ENCODE measurements at places on chromosomes 5 and 9.

- no peak for DNase-seq
Measured at GRCh38 chr5:169331292-169331852, 30.4 kb upstream of the SLIT3 start.

DNA sequence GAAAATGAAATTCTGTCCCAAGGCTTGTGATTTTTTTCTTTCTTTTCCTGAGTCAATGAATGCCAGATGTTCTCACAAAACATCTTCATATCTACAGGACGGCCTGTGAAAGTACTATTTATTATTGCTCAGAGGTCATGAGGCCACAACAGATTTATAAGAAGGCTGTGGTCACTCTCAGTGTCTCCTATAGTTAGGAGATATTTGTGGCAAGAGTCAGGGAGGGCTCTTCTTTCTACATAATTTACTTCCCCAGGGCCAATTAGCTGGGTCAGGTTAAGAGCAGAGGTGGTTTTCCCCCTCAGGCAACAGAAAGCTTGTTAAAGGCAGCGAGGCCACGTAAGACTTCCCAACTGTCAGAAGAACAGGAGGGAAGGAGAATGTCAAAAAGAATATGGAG, 248.7 kb downstream of the SLIT3 start:
- DNase-seq: no peak

DNA sequence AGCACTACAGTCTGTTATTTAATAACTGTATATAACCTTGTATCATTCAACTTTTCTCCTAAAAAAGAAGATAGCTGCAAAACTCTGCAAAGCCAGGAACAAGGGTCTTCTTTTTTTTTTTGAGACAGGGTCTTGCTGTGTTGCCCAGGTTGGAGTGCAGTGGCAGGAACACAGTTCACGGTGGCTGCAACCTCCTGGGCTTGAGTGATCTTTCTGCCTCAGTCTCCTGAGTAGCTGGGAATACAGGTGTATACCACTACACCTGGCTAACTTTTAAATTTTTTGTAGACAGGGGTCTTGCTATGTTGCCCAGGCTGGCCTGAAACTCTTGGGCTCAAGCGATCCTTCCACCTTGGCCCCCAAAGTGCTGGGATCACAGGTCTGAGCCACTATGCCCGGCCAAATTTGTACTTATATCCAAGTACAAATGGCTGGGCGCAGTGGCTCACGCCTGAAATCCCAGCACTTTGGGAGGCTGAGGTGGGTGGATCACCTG, 19.2 kb downstream of the RIOK2 start:
- no peak for DNase-seq

DNA sequence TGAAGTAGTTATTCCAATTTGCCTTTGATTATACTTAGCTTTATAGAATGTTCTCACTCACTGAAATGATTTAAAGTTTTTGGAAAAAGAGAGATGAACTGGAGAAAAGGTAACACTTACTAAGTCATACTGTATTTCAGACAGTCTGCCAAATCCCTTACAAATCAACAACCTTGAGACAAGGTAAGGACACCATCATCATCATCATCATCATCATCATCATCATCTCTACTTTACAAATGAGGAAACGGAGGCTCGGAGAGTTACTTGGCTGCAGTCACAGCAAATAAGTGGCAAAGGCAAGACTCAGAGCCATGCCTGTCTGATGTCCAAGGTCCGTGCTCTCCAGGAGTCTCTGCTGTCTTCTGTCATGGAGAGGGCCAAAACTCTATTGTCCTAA, 9.4 kb downstream of the GDA start:
- no peak for DNase-seq

DNA sequence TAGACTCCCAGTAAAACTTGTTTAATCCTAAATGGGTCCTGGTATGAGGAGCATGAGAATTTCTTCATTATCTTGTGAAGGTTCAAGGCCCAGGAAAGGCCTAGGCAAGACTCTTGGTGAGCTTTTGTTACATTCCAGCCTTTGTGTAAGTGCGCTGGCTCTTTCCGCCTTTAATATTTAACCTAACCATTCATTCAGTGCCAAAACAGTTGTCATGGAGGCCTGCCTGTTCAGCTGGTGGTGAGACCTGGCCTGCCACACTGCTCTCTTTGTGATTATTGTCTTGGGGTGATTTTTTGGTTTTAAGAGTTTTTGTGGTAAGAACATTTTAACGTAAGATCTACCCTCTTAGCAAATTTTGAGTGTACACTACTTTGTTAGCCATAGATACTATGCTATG, 127.5 kb upstream of the WWC1 start:
- DNase-seq: no peak

DNA sequence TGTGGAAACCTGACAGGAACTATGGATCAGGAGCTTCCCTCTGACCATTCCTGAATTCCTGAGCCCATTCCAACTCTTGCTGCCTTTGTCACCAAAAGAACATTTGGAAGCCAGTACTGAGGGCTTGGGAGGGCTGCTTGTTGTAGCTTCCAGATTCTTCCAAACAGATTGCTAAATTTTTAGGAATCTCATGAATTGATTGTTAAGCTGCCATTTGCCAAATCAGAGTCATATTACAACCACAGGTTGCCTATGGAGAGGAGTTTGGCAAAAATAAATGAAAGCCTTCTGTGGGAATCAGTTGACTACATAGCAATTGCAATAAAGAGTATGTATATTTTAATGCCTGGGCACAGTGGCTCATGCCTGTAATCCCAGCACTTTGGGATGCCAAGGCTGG, 39.2 kb upstream of the SLC28A3 start:
- DNase-seq: no peak
